ENCODE measurements at places on chromosomes 6 and 20. TPM values are rescaled to one million over a fixed set of nuclear protein-coding genes. Genes with fewer than 3 reads are reported as not detected.

- peaks cover 11% of the 10 kb centered on the region for H3K36me3 ChIP-seq
- H3K4me1 ChIP-seq = no peaks in the 10 kb centered on the region
- H3K4me3 ChIP-seq = no peak overlapping the region
- H3K27ac ChIP-seq = no peak overlapping the region
- no peaks in the 10 kb centered on the region for H3K27me3 ChIP-seq
These were observed 71.8 kb upstream of the HINT3 start for GRCh38 chr6:125884634-125885371.

Gene FOXA2
- total RNA-seq = not detected

DNA sequence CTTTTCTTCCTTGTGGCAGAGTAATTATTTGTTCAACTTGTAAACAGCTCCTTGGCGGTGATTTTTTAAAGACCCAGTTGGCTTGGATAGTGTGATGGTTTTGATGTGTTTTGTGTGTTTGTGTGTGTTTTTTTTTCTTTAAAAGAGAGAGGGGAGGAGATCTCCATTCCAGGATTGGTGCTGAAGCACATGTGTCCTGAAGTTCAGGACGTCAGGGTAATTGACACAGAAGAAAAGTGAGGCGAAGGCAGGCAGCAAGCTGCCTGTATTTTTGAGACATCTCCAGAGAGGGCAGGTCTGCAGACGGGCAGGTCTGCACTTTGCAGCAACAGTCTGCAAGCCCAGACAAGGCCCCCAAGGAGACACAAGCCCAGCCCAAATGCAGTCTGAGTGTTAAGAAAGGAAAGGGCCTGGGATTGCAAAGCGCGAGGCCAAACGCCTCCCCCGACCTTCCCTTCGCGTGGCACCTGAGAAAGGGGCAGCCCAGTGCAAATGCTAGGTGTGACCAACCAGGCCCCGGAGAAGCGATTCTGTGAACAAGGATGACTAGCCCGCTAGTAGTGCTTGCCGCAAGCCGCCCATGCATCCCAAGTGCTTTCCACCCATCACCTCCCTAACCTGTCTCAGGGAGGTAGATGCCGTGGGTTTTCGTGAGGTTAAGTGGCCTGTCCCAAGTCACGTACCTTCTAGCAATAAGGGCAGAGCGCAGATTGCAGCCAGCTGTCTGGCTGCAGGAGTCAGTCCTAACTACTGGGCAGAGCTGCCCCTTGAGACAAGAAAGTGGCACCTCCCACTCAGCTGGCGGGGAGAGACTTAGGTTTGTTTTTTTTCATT, 230.5 kb downstream of the ZMYND8 start:
- no peaks in the 10 kb centered on the region for H3K36me3 ChIP-seq
- peaks cover 2% of the 10 kb centered on the region for H3K4me1 ChIP-seq
- H3K27me3 ChIP-seq = no peaks in the 10 kb centered on the region
- H3K4me3 ChIP-seq = no peak overlapping the region
- no peak overlapping the region for H3K27ac ChIP-seq

GRCh38 chr20:62156592-62157386, 13.2 kb downstream of the SS18L1 start:
- no peak overlapping the region for H3K27ac ChIP-seq
- H3K36me3 ChIP-seq = no peaks in the 10 kb centered on the region
- H3K4me1 ChIP-seq = no peaks in the 10 kb centered on the region
- DNase-seq = peak; percentile 75
- no peaks in the 10 kb centered on the region for H3K27me3 ChIP-seq
- H3K4me3 ChIP-seq = no peak overlapping the region

GRCh38 chr6:125798734-125799508, 8.2 kb downstream of the NCOA7 start:
- no peak overlapping the region for H3K27ac ChIP-seq
- H3K36me3 ChIP-seq = peaks cover 2% of the 10 kb centered on the region

Gene PPIL6
- 1.5 TPM for total RNA-seq

DNA sequence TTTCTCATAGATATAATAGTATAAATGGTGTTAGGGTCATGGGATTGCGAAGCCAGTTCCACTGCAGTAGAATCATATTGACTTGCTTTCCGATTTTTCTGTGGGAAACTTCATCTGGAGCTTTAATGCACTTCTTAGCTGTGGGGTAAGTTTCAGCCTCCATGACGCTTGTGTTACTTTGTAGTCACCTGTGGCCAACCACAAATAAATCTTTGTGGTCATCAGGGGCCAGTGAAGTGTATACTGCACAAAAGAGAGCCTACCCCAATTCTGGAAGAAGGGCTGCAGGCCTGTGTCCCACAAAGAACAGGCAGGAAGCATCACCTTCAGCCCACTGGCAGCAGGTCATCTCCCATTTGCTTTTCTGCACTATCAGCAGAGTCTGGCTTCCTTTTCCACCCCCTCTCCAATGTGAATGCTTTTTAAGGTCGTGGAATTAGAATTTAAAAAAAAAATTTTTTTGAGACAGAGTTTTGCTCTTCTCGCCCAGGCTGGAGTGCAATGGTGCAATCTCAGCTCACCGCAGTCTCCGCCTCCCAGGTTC, 32.0 kb downstream of the MTHFD1L start:
- no peak overlapping the region for H3K4me3 ChIP-seq
- no peak for DNase-seq
- H3K27me3 ChIP-seq = no peaks in the 10 kb centered on the region

Gene MBOAT1
- total RNA-seq = 7.4 TPM

Gene SDHAF4
- 7.9 TPM for total RNA-seq

- no peaks in the 10 kb centered on the region for H3K27me3 ChIP-seq
- no peak for DNase-seq
- H3K27ac ChIP-seq = no peak overlapping the region
- no peaks in the 10 kb centered on the region for H3K36me3 ChIP-seq
These were observed 347.1 kb downstream of the UTRN start for GRCh38 chr6:144632266-144632665.

GRCh38 chr20:47318586-47319516, 37.6 kb downstream of the ZMYND8 start:
- H3K36me3 ChIP-seq = no peaks in the 10 kb centered on the region
- peak overlapping the region; percentile 99 for H3K27ac ChIP-seq
- H3K4me1 ChIP-seq = no peaks in the 10 kb centered on the region

Gene PGC
- total RNA-seq = 0.33 TPM

- no peak overlapping the region for H3K27ac ChIP-seq
- peak overlapping the region; percentile 44 for H3K4me3 ChIP-seq
- DNase-seq = no peak
- H3K27me3 ChIP-seq = no peaks in the 10 kb centered on the region
- H3K36me3 ChIP-seq = no peaks in the 10 kb centered on the region
These were observed 369 bp downstream of the SLC4A11 start for GRCh38 chr20:3238616-3239025.

- DNase-seq = no peak
- no peak overlapping the region for H3K27ac ChIP-seq
- H3K36me3 ChIP-seq = no peaks in the 10 kb centered on the region
These were observed 23.6 kb downstream of the DTD1 start for GRCh38 chr20:18611492-18611891.

Gene FAM83C
- not detected for total RNA-seq

DNA sequence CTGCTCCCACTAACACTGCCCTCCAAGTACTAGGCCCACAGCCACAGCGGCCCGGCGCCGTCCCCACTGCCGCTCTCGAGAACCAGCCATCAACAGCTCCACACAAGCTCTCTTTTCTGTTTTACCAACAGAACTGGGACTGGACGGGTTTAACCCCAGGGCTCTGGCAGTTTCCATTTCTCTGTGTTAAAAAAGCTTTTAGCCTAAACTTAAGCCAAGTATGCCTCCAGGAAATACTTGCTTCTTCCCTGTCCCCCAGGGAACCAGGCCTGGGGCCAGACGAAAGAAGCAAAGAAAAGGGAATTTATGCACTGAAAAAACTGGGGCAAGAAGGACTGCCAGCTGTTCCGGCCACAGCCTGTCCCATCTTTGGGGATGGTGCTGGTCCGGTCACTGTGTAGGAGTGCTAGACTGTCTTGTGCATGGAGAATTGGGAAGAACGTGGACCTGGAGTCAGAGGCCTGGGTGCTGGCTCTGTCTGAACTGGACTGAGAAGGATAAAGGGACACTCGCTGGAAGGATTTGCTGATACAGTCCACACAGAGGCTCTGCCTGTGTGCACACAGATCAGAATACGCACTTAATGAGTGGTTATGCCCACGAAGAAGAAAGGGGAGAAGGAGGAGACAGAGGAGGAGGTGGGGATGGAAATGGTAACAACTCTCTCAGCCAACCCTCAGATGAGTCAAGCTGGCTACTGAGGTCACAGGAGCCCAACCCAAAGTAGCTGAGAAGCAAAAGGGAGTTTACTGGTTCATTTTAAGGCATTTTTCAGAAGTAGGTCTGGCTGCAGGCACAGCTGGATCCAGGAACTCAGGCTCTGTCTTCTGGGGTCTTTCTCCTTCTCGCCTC, 254.4 kb upstream of the PMEPA1 start:
- peak overlapping the region; percentile 76 for H3K27ac ChIP-seq
- no peaks in the 10 kb centered on the region for H3K36me3 ChIP-seq
- H3K27me3 ChIP-seq = no peaks in the 10 kb centered on the region
- no peaks in the 10 kb centered on the region for H3K4me1 ChIP-seq
- peak; percentile 72 for DNase-seq
- no peak overlapping the region for H3K4me3 ChIP-seq

DNA sequence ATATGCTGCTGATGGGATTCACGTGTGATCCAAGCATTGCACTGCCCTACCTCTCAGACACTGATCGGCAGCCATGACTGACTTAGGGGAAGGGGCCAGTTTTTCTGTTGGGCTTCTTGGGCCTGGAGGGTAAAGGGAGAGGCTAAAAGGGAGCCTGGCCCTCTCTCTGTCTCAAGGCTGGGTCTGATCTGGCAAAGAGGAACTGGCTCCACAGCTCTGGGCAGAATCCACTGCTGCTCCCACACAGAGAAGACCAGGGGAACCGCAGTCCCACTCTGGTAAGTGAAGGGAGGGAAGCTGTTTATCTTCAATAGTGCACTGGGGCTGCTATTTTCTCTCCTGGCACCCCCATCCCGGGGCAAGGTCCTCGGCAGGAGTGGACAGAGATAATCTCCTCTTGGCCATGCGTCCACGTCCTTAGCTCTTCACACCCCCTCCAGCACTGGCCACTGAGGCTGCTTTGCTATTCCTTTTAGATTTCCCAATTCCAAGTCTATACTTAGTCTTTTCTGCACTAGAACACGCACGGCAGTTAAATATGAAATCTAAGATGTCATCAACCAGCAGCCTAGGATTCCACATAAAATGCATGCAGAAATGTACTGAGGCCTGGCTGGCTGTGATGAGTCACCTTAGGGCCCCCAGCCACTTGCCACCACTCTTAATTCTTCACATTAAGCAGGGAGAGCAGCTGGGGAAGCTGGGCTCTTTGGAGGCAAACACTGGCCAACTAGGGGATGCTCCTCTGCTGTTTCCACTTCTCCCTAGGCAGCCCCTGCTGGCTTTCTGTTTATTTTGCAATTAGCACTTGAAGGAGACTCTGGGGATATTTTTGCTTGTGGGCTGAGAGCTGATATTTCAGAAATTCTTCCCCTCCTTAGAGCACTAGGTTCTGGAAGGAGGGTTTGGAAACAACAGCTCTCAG, 87.8 kb upstream of the ARMC2 start:
- no peaks in the 10 kb centered on the region for H3K4me1 ChIP-seq
- DNase-seq = no peak
- H3K4me3 ChIP-seq = no peak overlapping the region
- no peaks in the 10 kb centered on the region for H3K27me3 ChIP-seq
- H3K27ac ChIP-seq = no peak overlapping the region

- H3K36me3 ChIP-seq = no peaks in the 10 kb centered on the region
- H3K27ac ChIP-seq = no peak overlapping the region
- no peak overlapping the region for H3K4me3 ChIP-seq
- no peaks in the 10 kb centered on the region for H3K4me1 ChIP-seq
- no peaks in the 10 kb centered on the region for H3K27me3 ChIP-seq
These were observed 160.2 kb downstream of the MRPL14 start for GRCh38 chr6:43966853-43967718.

DNA sequence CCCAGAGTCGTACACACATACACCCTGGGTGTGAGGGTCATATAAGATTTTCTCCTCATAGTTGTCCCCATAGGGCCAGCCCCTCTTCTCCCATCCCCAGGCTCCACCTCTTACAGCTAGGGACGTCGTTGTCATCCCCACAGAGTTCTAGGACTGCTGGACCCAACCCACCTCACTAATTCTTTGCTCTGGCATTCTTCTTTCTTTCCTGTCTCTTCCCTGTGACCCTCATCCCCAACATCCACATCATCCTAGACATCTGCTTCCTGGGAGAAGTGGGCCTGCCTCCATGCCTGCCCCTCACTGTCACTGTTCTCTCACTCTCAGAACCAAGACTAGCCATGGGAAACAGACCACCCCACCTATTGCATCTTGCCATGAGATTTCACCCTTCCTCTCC, 1.1 kb downstream of the PSMF1 start:
- no peaks in the 10 kb centered on the region for H3K36me3 ChIP-seq
- H3K4me1 ChIP-seq = no peaks in the 10 kb centered on the region

DNA sequence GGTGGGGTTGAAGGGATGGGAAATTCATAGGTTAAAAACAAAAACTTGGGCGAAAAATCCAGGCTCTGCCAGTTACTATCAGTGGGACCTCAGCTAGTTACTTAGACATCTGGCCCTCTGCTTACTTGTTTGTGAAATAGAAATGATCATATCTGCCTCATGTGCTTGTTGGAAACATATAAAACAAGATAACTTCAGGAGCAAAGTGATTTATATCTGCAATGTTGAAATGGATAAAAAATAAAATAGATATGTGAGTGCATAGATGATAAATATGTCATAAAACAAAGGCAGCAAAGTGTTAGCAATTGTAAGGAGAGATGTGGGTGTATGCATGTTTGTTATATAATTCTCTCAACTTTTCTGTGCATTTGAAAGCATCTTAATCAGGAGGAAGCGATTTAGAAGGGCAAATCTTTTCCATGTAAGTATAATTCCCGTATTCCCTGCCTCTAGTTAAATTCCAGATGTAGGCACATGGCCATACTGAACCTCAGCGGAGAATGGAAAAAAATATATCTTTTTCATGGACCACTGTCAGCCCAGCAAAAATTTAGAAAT, 579.0 kb upstream of the FLRT3 start:
- no peak overlapping the region for H3K4me3 ChIP-seq
- H3K27ac ChIP-seq = no peak overlapping the region
- DNase-seq = no peak
- H3K36me3 ChIP-seq = no peaks in the 10 kb centered on the region

DNA sequence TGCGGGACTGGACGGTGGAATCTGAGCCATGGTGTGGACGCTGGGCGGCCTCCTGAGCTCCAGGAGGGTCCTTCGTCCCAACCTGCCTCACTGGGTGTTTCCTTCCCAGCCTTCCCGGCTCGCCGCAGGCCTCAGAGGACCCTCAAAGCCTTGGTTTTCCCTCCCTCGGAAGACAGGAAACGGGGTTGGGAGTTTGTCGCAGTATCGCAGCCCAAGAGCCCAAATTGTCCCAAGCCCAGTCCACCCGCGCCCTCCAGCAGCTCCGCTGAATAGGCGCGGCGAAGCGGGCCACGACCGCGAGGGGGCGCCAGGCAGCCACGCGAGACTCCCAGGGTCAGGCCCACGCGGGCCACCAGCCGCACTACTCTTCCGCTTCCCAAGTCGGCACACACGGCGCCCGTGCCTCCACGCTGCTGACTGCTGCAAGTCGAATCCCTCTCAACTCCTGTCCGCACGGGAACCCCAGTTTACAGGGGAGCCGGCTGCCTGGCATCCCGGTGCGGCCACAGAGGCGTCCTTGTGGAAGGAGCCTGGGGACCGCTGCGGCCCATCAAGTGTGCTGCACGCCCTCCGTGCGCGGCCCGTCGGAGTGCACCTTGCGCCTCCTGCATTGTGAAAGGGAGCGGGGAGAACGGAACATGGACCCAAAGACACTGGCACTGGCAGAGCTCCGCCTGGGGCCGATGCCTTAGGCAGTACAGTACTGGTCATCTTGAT, 40.4 kb upstream of the HMGA1 start:
- DNase-seq = peak; percentile 92
- no peaks in the 10 kb centered on the region for H3K36me3 ChIP-seq
- H3K27ac ChIP-seq = no peak overlapping the region

GRCh38 chr6:33248643-33248931, 23.1 kb downstream of the VPS52 start:
- DNase-seq = no peak
- H3K27ac ChIP-seq = peak overlapping the region; percentile 97
- H3K4me3 ChIP-seq = peak overlapping the region; percentile 35

Gene MLIP
- total RNA-seq = 2.2 TPM

Data from aorta (tissue), 5 donors.